Esophagus squamous epithelium (tissue), 5 donors: ENCODE measurements at places on chromosomes 6 and 20.
A peak's percentile ranks its signal among the peaks of the same experiment; 100 is the strongest.

GRCh38 chr6:133093956-133094355 lies 147.2 kb upstream of the EYA4 start:
- DNase-seq, result no peak

- no peak for DNase-seq
Measured at GRCh38 chr6:37637562-37638413, 59.9 kb downstream of the MDGA1 start.

DNA sequence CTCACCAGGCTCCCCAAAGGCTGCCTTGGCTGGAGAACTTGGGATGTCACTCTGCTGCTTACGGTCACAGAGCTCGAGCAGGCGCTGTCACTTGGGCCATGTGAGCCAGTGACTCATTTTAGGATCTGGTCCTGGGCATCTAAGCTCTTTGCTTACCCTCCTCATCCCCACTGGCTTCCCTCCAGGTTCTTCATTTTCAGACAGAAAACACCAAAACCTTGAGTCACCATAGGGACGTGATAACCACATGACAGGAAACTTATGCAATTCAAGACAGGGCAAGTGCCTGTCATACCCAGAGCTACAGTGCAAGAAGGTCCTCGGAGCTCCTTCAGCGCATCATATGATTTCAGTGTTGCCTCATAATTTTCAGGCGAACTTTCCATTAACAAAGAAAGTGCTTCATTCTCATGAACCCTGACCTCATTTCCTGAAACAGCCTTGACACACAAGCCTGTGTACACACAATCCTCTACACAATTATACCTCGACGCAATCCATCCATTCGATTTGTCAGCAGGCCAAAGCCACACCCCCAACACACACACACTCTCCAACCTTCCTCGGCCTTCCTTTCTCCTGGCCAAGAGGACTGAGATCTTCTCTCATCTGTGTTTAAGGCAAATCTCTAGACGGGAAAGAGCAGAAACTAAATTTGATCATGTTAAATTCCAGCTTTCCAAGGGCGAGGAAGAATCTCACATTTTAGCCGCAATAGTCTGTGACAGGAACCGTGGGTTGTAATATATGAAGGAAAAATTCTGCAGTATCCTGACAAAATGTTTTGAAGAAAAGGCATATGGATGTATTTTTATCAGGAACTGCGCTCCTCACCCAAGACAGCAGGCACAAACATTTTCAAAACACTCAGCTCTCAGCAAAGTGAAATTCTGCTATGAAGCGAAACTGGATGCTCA lies 25.3 kb downstream of the TBC1D7 start:
- DNase-seq, result peak; percentile 23

DNA sequence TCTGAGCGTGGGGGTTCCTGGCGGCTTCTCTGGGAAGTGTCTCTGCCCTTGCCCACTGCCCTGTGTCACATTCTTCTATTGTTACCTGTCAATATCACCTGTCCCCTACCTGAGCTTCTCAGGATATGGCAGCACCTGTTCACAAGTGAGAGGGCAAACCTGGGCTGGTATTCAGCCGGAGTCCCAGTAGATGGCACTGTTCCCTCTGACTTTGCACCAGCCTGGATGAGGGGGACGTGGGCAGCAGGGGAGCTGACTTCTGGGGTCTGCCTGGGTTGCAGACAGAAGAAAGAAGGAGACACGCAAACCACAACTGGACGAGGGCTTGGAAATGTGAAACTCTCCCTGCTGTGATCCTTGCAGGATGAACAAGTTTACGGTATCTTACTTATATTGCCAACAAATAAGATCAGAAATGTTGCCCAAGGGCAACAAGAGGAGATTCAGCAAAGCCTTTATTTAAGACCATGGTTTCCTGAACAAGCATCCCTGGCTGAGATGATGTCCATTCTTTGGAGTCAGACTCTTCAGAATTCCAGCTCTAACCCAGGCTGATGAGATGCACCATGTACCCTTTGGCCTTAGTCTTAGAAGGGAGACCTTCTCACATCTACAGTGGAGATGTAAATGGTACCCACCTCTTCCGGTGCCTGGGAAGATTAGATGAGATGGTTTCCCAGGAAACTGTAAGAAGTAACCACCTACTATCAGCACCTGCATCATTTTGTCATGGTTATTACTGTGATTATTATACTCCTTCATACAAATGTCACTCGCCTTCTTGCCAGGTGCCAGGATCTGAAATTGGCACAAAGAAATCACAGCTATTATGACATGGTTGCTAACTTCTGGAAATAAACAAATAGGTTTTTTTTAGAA lies 400.0 kb upstream of the CDH4 start:
- no peak for DNase-seq

- no peak for DNase-seq
Measured at GRCh38 chr6:42251500-42251899, 33.8 kb upstream of the MRPS10 start.

DNA sequence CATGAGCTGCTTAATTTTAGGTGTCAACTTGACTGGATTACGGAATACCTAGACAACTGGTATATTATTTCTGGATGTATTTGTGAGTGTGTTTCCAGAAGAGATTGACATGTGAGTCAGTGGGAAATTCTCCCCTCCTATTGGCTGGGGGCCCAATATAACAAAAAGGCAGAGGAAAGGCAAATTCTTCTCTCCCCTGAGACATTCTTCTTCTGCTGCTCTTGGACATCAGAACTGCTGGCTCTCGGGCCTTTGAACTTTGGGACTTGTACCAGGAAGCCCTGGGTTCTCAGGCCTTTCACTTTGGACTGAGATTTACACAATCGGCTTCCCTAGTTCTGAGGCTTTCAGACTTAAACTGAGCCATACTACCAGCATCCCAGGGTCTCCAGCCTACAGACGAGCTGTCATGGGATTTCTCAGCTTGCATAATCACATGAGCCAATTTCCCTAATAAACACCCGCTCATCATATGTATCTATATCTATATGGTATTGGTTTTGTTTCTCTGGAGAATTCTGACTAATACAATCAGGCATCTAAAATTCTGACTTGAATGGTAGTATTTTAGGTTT lies 7.6 kb upstream of the BTN3A3 start:
- no peak for DNase-seq

DNA sequence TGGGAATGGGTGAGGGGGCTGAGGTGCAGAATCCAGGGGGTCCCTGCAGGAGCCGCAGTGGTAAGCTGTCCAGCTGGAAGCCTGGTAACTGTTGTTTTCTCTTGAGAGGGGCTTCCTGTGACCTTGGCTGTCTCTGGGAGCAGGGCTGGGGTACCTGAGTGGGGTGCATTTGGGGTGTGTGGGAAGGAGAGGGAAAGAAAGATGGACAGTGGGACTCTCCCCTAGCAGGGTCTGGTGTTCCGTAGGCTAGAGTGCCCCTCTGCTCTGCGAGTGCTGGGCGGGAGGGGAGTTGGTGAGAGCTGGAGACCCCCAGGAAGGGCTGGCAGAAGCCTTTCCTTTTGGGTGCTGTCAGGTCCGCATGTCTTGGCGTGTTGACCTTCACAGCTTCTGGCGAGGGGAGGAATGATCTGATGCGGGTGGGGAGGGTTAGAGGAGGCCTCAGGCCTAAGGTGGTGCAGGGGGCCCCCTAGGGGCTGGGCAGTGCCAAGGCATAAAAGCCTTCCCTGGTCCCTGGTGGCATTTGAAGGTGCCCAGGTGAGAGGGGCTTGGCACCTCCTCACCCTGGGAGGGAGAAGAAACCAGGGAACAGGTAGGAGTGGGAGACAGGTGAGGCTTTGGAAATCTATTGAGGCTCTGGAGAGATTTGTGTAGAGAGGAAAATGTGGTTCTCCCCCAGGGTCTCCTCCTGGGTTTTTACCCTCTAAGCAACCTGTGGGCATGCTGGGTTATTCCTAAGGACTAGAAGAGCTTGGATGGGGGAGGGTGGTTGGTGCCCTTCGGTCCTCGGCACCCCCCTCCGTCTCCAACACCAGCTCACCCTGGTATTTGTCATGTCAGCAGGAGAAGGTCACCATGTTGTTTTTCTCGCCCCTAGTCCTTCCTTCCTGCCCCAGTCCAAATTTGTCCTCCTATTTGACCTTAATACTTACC lies 3.3 kb downstream of the VEGFA start:
- DNase-seq, result no peak

GRCh38 chr6:128870746-128871145 lies 12.2 kb upstream of the LAMA2 start:
- no peak for DNase-seq

- DNase-seq, result no peak
Measured at GRCh38 chr6:64128301-64129024, 492.9 kb downstream of the PHF3 start.

DNA sequence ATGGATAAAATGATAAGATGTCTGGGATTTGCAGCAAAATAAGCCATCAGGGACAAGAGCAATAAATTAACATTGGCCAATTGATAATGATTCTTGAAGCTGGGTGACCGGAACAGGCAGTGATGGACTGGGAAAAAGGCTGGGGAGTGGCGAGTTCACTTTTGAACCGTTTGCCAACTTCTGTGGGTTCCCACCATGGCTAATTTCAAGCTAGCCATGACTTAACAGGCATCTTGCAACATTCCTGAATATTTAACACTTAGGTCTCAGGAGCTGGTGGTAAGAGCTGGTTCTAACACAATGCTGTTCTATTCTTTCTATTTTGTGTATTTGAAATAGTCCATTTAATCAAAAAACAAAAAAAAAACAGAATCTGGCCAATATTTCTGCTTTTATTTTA lies 37.6 kb upstream of the CD83 start:
- no peak for DNase-seq

DNA sequence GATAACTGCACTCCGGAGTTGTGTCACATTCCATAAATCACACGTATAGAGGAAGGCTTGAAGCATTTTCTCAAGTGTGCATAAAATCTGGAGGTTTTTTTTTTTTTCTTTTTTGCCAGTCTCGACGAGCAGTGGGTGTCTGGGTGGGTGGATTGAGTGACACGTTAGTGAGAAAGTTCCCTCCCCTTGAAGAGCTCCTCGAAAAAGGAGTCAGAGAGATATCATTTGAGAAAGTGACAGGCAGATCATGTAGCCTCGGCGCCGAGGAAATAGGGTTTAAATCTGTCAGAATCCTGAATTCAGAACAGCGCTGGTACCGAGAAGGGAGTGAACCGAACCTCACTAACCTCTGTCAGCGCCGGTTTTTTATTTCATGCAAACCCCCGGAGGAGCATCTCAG lies 269.5 kb upstream of the ARID1B start:
- no peak for DNase-seq
